Activated T-helper 2 cell treated with anti-CD3 and anti-CD28 coated beads, Interferon-gamma antibody, Interleukin-2, Interleukin-4, amounts not matched to agents 10 μg/mL and 5 μg/mL and 100 μg/mL, durations not matched to agents 14 hours and 24 hours and 36 hours (primary cell): ENCODE measurements at places on chromosomes 6 and 20.

GRCh38 chr6:69935079-69935478 lies 68.7 kb downstream of the COL19A1 start:
- no peak for DNase-seq

- no peak for DNase-seq
Observed at GRCh38 chr6:72406517-72406916, 215.3 kb upstream of the KCNQ5 start.

DNA sequence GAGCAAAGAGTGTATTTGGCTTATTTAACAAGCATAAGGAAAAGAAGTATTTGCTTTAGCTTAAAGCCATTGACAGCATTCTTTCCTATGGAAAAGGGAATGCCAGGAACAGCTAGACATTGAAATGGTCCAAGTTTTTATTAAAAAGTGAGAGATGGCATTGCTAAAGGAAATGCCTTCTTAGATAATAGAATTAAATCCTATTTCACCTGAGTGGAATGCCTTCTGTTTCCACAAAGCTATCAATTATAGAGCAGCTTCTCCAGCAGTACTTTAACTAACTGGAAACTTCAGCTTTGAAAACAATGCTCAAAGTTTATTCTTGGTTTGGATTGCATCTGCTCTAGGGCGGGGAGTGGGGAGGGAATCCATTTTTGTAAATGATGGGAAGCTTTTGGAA lies 85.1 kb upstream of the CNKSR3 start:
- no peak for DNase-seq

DNA sequence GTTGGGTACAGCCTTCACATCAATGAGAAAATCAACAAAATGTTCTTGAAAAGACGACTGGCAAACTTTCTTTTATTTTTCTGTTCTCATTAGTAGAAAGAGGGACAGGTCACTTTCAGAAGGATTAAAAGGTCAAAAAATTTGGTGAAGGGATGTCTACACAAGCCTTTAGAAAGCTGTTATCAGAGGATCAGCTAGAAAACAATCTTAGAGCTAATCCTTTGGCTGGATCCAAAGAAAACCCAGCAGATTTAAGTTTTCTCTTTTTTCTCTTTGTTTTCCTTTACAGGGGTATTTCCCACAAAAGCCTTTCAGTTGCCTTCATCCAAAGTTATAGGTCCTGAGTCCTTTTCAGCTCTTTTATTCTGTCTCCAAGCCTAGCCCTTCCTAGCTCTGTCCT lies 57.3 kb upstream of the EDN1 start:
- DNase-seq = no peak

GRCh38 chr6:117270055-117270842 lies 4.9 kb downstream of the VGLL2 start:
- no peak for DNase-seq

GRCh38 chr6:56808871-56809359 lies 146.0 kb upstream of the BEND6 start:
- no peak for DNase-seq

- no peak for DNase-seq
Observed at GRCh38 chr6:134114918-134115714, 62.7 kb upstream of the SLC2A12 start.

GRCh38 chr20:53677447-53678314 lies 84.0 kb upstream of the ZNF217 start:
- DNase-seq = no peak

- no peak for DNase-seq
Observed at GRCh38 chr6:157236040-157236725, 87.1 kb downstream of the TMEM242 start.

DNA sequence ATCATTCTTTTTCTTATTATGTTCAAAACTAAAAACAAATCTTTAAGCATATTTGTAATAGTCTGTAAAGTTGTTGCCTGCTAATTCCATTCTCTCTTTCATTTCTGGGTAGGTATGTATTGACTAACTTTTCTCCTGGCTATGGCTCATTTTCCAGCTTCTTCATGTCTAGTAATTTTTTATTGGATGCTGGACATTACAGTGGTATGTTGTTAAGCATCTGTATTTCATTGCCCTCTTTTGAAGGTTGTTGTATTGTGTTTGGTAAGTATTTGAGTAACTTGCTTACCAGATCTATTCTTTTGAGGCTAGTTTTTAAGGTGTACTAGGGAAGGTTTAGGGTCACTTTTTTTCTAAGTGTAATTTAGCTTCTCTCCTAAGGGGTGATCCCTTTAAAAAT lies 230.9 kb downstream of the TTLL2 start:
- no peak for DNase-seq

GRCh38 chr6:144416244-144416643 lies 131.1 kb downstream of the UTRN start:
- DNase-seq = no peak

GRCh38 chr6:31652925-31653724 lies 664 bp upstream of the BAG6 start:
- DNase-seq = no peak

GRCh38 chr6:37119387-37119886 lies 50.5 kb upstream of the PIM1 start:
- no peak for DNase-seq

GRCh38 chr20:62830251-62830650 lies 13.4 kb downstream of the COL9A3 start:
- DNase-seq = no peak

DNA sequence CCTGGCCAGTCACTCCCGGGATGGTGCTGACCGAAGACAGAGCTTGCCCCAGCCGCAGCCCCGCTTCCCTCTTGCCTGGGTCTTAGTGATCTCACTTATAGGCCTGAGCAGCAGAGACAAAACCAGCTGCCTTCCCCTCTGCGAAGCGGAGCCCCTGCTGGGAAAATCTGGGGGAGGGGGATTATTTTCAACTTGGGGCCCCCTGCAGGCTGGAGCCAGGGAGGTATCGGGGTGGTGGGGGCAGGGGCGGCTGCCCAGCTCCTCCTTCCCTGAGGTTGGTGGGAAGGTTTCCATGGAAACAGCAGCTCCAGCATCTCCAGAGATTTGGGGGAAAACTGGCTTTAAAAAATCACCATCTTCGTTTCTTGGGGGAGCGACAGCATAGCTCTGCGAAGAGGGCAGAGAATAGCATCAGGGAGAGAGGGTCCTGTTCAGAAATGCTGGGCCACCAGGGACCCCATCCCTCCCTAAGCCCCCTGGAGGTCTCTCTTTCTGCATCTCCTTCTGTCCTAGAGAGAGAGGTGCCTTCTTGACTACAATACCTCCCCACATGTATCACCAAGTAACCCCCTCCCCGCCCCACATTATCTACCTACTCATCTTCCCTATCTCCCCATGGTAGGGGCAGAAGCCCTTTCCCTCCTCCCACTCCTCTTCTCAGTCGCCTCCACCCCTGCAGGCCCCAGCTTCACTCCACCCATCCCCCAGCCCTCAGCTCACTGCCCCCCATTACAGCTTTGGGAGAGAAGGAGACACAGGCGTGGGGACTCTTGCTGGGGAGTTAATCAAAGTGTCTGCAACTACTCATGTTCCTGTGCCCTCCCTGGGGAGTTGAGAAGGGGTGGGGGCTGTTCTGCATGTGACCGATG lies 88.4 kb upstream of the CCDC167 start:
- no peak for DNase-seq

- no peak for DNase-seq
Observed at GRCh38 chr6:127886603-127887002, 14.3 kb downstream of the THEMIS start.

- no peak for DNase-seq
Observed at GRCh38 chr6:152206072-152206818, 398.8 kb downstream of the ESR1 start.

DNA sequence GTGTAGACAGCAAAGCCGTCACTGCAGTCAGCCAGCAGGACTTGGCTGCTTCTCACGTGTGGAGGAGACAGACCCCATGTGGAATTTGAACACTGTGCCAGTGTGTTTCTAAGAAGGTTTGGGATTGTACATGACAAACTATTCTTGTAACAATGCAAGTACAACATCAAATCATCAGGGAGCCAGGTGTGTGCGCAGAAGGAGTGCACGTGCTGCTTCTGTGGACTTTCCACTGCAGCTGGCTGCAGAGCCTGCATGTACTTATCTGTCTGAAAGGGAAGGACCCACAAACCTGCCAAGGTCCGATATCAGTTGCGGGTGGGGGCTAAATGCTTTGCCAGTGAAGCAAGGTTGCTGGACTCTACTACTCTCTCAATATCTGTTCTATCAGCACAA lies 211.6 kb downstream of the WDR27 start:
- no peak for DNase-seq

GRCh38 chr20:48799328-48800105 lies 28.3 kb downstream of the PREX1 start:
- no peak for DNase-seq

- DNase-seq = no peak
Observed at GRCh38 chr20:53215166-53215565, 243.0 kb downstream of the TSHZ2 start.

- DNase-seq = no peak
Observed at GRCh38 chr6:125802943-125803377, 12.2 kb downstream of the NCOA7 start.

DNA sequence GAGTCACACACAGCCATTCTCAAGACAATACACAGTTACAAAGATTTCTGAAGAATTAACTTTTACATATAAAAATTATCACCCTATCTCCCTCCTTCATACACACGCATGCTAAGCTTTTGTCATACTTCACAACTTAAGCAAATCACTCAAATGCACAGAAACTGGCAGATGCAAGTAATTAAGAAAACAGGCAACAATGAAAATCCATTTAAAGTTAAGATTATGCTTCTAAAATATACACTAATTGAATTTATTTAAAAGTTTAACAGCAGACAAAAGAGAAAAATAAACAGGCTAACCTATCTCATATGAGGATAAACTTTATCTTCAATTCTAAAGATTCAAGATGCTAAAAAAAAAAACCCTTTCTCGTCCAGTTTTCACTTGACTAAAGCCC lies 68.4 kb downstream of the DST start:
- DNase-seq = no peak

- DNase-seq = no peak
Observed at GRCh38 chr6:148223424-148223842, 119.2 kb upstream of the SASH1 start.

GRCh38 chr6:12235341-12235740 lies 54.8 kb upstream of the EDN1 start:
- no peak for DNase-seq

GRCh38 chr6:105174512-105174911 lies 5.3 kb downstream of the POPDC3 start:
- no peak for DNase-seq

DNA sequence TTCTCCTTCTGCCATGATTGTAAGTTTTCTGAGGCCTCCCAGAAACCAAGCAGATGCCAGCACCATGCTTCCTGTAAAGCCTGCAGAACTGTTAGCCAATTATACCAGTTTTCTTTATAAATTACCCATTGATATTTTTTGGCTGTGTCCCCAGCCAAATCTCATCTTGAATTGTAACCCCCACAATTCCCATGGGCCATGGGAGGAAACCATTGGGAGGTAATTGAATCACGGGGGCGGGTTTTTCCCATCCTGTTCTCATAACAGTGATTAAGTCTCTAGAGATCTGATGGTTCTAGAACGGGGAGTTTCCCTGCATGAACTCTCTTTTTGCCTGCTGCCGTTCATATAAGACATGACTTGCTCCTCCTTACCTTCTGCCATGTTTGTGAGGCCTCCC lies 788.5 kb downstream of the C6orf118 start:
- DNase-seq = no peak

GRCh38 chr6:50864601-50865000 lies 45.9 kb downstream of the TFAP2B start:
- no peak for DNase-seq

GRCh38 chr6:38797391-38797790 lies 82.3 kb downstream of the DNAH8 start:
- DNase-seq = no peak

GRCh38 chr6:35569011-35569461 lies 56.3 kb upstream of the TULP1 start:
- no peak for DNase-seq

DNA sequence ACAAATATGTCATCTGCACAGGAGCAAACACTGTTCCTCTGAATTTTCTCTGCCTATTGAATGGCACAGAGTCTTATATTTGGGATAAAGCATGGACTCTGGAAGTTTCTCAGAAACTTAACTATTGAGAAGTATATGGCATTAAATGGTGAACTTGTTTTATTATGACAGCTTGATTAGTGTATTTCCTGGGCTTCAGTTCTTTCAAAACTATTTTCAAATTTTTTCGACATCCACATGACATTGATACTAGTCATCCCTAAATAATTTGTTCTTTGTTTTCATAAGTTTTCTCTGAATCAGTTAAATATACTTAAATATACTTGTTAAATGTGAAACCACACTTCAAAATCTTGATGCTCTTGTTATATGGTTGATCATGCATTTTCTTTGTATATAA lies 144.0 kb upstream of the TSHZ2 start:
- no peak for DNase-seq

GRCh38 chr6:159059885-159060506 lies 15.2 kb upstream of the TAGAP start:
- DNase-seq = no peak

DNA sequence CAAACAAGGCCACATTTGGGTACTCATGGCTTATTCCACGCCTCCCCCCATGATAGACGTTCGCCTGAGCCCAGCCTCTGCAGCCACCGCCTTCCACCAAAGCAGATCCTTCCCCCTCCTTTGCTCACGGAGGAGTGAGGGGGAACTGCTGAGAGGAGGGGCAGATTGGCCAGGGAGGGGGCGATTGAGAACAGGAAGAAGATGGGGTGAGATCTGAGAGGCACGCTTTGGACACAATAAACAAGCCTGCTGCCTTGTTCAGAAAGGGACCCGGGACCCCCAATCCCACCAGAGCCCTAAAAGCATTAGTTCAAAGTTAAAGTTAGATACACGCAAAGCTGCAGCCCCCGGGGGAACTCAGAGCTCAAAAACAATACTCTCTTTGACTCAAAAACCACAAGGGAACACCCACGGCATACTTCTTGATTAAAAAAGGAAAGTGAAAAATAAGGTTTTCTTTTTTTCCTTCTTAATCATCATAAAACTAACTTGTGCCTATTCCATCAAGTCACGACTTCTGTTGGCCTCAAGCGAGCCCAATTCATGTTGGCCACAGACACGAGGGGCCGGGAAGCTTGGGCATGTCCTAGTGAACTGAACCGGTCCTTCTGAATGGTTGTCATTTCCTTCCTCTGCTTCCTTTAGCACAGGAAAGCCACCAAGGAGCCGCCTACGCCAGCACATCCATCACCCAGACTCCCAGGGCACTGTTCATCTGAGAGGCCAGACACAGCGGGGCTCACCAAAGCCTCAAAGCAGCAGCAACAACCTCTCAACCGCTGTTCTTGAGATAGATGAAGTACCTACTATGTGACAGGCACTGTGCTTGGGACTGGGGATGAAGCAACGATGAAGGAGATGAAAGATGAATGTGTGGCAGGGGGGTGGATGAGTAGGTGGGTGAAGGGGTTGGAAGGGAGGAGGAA lies 44.7 kb downstream of the NFATC2 start:
- peak; percentile 27 for DNase-seq

GRCh38 chr6:100617633-100618350 lies 153.1 kb upstream of the SIM1 start:
- no peak for DNase-seq

GRCh38 chr6:25596928-25597818 lies 54.8 kb upstream of the SCGN start:
- no peak for DNase-seq
